Left ventricle myocardium inferior (tissue), 1 donor: ENCODE measurements at places on chromosomes 2 and 18. TPM values are rescaled to one million over a fixed set of nuclear protein-coding genes. Genes with fewer than 3 reads are reported as not detected.

The BIN1 gene
- total RNA-seq = 15.8 TPM

GRCh38 chr2:223598994-223599639, 3.0 kb downstream of the SCG2 start:
- no peak for DNase-seq

DNA sequence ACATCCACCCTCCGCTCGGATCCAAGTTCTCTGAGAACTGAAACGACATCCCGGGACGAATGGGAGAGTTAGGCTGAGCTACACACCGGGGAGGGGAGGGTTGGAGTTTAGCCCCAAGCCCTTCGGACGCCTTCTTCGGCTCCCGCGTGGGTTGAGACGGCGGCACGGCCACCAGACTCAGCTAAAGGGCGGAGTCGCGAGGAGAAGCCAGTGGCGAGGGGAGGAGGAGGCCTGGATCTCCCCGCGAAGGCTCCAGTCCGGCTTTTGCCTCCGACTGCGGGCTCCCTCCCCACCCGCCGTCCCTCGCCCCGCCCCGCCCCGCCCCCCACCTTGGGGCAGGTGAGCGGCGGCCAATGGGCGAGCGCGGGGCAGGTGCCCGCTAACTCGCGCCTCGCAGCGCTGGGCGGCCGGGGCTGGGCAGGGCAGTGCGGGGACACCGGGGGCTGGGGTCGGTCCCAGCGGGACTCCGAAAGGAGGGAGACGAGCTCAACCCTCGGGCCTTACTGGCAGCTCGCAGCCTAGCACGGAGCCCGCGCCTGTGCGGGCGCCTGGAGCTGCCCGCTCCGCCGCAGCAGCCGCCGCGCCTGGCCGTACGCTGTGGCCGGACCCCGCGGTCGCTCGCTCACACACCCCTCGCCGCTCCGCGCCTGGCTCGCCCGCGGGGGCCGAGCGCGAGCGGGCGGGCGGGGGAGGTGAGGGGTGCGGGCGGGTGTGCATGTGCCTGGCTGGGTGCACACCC, at the start of gene EMX1:
Gene EMX1, plus strand, starts transcription at position 382 of the 739 bp plus-strand sequence. Its CDS starts 334 bp downstream, at position 716.
- DNase-seq = no peak

- DNase-seq = no peak
Observed at GRCh38 chr2:27856386-27856785, 33.8 kb downstream of the RBKS start.

DNA sequence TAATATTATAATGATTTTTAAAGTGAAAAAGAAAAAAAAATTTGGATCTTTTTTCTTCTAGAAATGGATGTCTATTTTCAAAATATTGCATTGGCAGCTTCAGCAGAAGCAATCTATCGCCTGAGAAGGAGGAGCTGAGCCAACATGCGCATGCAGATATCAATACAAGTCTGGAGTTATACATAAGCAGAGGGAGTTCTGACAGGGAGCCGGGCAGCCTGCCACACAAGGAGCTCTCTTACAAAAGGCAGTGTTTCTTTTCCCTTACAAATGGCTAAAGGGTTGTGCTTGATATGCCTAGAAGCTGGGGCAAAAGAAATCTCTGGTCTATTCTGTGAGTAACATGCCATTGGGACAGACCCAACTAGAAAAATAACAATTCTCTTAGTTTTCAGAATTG, 291.9 kb upstream of the TRIB2 start:
- DNase-seq = peak; percentile 46

DNA sequence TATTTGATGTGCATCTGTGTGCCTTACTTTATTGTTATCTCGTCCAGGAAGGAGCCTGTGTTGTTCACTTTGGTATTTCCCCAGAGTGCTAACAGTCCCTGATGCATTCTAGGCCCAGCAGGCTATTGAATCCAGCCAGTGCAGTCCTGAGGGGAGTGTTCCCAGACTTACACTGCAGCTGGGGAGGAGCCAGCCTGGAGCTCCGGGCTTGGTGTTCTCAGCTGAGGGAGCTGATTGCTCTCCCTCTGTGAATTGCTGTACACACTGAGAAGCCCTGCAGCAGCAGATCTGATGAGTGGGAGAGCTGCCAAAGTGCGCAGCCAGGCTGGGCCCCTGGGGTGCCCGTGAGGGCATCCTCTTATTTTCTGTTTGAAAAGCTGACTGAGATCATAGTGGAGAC, 159.2 kb downstream of the GALNT3 start:
- peak; percentile 40 for DNase-seq

DNA sequence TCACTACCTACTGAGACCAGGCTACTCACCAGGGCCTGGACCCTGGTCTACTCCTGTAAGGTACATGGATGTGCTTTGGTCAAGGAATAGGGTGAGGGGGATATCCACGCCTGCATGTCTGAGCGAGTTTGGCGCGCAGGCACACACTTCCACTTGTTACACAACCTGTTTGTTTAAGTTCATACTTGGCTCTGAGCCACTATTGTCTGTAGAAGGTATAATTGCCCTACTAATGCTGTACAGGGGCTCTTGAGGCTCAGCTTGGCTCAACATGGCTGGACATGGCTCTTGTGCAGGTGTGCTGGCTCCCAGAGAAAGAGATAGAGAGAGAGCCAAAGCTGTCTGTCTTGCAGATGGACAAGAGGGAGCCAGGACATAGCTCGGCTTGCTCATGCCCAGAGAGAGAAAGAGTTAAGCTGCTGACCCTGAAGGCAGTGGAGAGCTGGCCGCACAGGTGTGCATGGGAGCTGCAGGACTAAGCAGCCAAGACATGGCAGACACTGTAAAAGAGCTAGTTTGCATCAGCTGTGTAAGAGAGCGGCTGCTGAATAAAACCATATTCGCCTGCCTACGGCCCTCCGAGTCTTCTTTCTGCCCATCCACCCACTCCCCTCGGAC, 35.2 kb downstream of the NPPC start:
- no peak for DNase-seq

DNA sequence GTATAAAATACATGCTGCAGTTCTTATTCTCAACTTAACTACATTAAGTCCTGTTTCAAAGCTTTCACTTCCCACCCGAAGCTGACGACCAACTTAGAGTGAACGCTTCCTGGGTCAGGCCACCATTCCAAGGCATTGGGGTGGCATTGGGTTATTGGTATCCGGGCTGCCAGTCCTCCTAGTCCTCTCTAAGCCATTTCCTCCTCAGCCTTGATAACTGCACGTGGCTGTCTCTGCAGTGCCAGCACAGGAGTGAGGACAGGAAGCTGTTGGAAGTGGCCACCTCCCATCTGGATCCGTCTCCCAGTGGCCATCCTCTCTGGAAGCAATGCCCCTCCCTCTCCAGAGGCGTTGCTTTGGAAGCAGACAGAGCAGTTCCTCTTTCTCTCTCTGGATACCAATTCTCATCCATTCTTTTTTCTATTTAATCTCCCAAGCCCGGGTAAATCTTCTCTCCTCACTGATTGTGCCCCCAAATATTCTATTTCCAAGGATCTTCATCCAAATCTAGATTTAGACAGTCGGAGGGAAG, 354.7 kb downstream of the EIPR1 start:
- DNase-seq = no peak

- DNase-seq = no peak
Observed at GRCh38 chr2:142875652-142876051, 1.8 kb upstream of the KYNU start.

GRCh38 chr18:76993085-76993382, 139.5 kb downstream of the MBP start:
- no peak for DNase-seq

- no peak for DNase-seq
Observed at GRCh38 chr2:199811346-199811745, 39.6 kb downstream of the FTCDNL1 start.

- DNase-seq = no peak
Observed at GRCh38 chr18:23281626-23282436, 146.5 kb downstream of the CABLES1 start.

- DNase-seq = no peak
Observed at GRCh38 chr2:127631997-127632581, 13.9 kb upstream of the GPR17 start.

DNA sequence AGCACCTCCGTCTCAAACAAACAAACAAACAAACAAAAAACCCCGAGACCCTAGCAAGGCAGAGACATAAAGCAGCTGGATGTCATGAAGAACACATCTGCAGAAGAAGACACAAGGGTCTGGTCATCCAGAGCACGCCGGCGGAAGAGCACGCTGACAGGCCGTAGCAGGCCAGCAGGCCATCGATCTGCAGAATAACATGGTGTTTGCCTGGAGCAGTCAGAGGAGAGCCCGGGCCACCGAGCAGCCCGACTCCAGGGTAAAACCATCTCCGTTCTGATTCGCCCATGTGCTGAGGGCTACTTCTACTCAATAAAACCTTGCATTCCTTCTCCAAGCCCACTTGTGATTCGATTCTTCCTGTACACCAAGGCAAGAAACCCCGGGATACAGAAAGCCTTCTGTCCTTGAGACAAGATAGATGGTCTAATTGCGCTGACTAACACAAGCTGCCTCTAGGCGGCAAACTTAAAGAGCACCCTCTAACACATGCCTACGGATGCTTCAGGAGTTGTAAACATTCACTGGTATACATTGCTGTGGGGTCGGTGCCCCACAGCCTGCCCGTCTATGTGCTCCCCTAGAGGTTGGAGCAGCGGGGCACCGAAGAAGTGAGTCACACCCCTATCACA, 549.8 kb upstream of the NRXN1 start:
- no peak for DNase-seq

GRCh38 chr2:17543848-17544247, 3.4 kb downstream of the VSNL1 start:
- no peak for DNase-seq

The ALLC gene
- not detected for total RNA-seq

- no peak for DNase-seq
Observed at GRCh38 chr2:71563872-71564271, 110.5 kb downstream of the DYSF start.

DNA sequence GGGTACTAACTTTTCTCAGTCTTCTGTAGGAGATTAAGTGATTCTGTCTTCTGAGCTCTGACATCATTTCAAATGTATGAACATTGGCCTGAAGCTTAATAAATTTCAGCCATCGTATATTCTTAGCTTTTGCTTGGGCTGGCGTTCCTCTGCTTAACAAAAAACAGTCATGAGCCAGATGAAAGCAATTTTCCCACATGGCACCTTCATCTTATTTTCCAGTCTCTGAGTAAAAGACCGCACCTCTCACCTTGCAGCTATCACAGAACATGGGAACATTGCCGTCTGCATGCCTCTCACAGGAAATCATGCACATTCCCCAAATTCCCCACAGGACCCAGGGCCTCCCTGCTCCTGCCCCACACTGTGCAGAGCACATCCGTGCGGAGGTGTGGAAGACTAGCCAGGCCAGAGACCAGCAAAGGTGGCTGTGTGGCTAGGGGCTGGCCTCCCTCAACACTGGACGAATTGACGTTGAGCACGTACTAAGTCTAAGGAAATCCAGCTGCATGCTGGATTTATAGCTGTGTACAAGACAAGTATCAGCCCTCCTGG, 531.8 kb upstream of the ID2 start:
- DNase-seq = no peak

DNA sequence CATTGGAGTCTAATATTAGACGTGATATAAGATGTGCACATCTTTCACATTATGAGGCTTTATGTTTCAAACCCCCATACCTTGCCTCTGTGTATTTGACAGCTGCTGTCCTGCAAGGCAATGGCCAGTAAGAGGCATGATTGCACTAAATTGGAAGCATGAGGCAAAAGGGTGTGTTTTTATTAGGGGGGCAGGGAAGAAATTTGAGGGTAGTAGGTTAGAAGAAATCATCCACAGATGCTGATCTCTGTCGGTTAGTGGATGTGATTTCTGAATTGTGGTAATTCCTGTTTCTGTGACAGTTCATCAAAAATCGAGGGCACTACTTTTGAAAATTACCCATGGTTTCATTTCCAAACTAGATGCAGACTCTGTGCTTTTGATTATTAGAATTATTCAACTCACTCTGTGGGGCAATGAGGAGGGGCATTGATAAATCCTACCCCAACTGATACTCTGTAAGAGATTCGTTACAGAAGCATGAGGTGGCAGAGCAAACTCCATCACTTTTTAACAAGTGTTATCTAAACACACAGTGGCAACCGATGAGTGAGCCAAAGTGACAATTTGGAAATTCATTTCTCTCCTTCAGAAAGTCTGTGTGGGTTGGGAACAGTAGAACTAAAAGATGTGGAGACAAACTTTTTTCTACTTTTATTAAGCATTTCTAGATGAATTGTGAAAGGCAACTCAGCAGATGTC, 453.0 kb downstream of the ARHGAP15 start:
- no peak for DNase-seq

DNA sequence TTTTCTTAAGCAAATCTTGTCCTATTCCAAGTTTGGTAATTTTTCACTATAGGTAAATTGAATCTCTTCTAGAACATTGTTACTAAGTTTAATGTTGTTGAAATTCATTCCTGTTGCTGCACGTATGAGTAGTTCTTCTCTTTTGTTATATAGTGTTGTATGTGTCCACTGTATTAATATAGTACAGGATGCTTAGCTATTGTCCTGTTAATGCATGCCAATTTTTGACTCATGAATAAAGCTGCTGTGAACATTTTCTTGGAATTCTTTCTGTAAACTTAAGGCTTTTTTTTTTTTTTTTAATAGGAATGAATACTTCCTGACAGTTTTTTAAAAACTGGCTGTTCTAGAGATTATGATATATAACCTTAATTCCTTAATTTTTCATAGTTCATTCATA, 326.9 kb downstream of the SLC4A3 start:
- no peak for DNase-seq

GRCh38 chr2:64086347-64087082, 57.7 kb downstream of the PELI1 start:
- DNase-seq = no peak

DNA sequence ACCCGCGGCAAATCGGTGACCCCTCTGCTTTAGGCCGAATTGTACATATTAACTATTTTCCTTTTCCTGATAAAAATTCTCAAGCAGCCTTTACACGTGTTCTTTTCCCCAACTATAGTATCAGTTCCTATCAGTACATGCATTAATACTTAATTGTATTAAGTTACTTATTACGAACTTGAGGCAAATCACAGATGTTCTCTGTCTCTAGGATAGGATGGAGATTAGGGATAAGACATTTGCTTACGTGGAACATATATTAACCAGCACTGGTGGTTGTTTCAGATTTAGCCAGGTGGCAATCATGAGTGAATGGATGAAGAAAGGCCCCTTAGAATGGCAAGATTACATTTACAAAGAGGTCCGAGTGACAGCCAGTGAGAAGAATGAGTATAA, 675 bp downstream of the GEMIN6 start:
- no peak for DNase-seq

GRCh38 chr18:4831791-4832375, 365.2 kb downstream of the AKAIN1 start:
- no peak for DNase-seq

The SERPINB8 gene
- total RNA-seq = 2.3 TPM

DNA sequence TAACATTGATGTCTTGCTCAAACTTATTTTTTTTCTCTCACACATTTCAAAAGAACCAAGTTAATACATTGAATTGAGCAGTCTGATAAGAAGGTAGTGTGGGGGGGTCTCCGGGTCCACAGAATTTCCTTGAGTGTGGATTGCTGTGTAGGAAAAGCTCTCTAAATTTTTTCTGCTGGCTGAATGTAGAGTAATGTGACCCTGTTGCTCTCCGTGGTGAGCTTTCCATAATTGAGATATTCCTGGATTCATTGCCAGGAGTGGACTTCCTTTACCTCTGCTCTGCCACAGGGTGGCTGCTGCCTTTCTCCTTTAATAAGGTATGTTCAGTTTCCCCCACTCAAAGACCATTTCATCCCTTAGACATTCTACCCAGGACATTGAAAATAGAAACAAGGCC, 50.9 kb downstream of the PKP4 start:
- DNase-seq = no peak
